ENCODE measurements at places on chromosomes 6 and 20.

- DNase-seq: no peak
Measured at GRCh38 chr6:51300510-51300909, 481.8 kb downstream of the TFAP2B start.

- no peak for DNase-seq
Measured at GRCh38 chr20:36261389-36262105, 25.3 kb downstream of the AAR2 start.

DNA sequence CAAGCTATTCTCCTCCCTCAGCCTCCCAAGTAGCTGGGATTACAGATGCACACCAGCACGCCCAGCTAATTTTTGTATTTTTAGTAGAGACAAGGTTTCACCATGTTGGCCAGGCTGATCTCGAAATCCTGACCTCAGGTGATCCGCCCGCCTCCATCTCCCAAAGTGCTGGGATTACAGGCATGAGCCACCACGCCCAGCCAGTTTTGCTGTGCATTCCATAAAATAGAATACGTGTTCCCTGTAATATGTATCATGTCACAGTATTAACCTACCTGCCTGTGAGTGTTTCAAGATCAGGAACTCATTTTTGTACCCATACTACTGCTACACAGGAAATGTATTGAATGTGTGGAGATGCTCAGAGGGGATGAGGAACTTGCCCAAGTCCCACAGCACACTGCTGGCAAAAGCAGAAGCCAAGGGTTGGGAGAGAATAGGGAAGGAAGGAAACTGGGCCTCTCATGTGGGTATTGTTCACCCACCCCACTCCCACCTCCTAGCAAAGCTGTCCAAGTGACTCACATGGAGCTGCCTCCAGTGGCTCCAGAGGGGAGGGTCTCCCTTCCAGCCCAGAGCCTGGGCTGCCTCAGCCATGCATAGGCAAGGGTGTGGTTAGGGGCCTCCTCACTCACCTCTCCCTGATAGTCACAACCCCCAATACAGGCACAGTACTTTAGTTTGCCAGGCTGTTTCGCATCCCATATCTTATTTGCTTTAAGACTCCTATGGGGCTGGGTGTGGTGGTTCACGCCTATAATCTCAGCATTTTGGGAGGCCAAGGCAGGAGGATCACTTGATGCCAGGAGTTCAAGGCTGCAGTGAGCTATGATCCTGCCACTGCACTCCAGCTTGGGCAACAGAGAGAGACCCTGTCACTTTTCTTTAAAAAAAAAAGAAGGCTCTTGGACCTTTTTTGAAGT is 9.4 kb downstream of the HM13 start:
- DNase-seq: no peak

DNA sequence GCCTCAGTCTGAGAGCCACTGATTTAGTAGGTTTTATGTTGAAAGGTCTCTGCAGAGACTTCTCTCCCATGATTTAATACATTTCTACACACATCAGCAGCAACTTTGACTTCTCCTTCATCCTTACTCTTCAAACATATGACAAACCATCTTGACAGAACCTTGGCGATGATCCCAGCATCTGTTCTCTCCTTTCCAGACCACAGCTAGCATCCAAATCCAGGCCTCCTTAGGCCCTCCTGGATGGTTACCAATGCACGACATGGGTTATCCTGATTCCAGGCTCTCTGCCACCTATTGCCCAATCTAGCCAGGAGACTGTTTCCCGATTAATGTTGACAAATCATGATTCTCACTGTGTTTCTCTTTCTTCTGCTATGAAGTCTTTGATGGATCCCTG is 16.8 kb downstream of the LAMA4 start:
- DNase-seq: peak; percentile 94

DNA sequence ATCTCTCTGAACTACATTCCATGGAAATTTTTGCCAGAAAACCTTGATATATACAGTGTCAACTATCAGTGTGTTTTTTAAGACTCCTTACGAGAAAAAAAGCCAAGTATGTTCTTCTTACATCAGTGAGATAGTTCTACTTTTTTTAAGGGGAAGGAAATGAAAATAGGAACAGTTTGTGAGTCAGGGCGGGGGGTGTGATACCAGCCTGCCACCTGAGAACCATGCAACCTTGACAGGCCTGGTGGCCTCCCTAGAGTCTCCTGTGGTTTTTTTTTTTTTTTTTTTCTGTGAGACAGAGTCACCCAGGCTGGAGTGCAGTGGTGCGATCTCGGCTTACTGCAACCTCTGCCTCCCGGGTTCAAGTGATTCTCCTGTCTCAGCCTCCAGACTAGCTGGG is 96.3 kb upstream of the GCM1 start:
- DNase-seq: no peak

DNA sequence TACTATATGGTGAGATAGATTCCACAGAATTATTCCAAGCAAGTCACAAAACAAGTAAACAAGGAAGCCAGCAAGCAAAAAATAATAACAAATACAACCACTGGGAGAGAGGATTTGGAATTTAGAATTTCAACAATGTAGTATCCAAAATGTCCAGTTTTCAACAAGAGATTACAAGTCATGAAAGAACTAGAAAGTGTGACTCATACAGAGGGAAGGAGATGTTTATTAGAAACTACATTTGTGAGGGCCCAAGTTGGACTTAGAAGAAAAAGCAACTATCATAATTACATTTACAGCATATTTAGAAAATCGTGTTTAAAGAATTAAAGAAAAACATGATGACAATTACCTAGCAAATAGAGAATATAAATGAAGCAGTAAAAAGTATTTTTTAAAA is 494.6 kb upstream of the ID4 start:
- DNase-seq: no peak

GRCh38 chr6:30828027-30828962 is 56.0 kb upstream of the DDR1 start:
- peak; percentile 94 for DNase-seq

GRCh38 chr6:149445095-149445466 is 39.7 kb downstream of the ZC3H12D start:
- DNase-seq: no peak

GRCh38 chr6:86888301-86888700 is 49.0 kb upstream of the HTR1E start:
- DNase-seq: no peak

GRCh38 chr6:134621858-134622257 is 303.9 kb upstream of the SGK1 start:
- peak; percentile 48 for DNase-seq

- DNase-seq: no peak
Measured at GRCh38 chr6:127592964-127593363, 16.0 kb downstream of the C6orf58 start.

GRCh38 chr6:154370545-154370944 is 13.9 kb upstream of the IPCEF1 start:
- peak; percentile 36 for DNase-seq

GRCh38 chr20:20791664-20792568 is 79.5 kb upstream of the RALGAPA2 start:
- DNase-seq: no peak

DNA sequence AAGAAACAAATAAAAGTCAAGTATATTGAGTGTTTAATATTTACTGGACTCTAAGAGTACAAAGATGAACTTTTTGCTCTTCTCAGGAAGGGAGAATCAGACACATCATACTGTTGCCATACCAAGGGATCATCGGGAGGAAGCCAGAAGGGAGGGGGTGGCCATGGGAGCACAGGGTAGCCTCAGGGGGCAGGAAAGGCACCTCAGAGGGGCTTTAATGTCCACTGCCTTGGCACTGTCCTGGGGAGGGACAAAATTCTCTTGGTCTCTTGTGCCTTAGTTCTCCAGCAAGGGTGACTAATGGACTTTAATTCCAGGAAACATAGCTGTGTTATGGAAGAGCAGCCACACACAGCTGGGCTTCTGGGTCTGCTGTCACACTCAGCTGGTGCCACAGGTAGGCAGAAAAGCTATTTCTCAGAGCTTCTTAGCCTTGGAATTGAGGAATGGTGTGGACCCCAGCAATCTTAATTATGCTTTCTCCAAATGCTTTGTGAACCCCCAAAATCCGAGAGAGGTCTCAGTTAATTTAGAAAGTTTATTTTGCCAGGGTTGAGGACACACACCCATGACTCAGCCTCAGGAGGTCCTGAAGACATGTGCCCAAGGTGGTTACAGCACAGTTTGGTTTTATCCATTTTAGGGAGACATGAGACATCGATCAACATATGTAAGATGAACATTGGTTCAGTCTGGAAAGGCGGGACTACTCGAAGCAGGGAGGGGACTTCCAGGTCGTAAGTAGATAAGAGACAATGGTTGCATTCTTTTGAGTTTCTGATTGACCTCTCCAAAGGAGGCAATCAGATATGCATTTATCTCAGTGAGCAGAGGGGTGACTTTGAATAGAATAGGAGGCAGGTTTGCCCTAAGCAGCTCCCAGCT is 53.2 kb downstream of the MRAP2 start:
- no peak for DNase-seq

- DNase-seq: no peak
Measured at GRCh38 chr20:21725892-21726291, 20.4 kb downstream of the PAX1 start.

GRCh38 chr6:105326216-105326615 is 76.7 kb downstream of the PREP start:
- peak; percentile 79 for DNase-seq

DNA sequence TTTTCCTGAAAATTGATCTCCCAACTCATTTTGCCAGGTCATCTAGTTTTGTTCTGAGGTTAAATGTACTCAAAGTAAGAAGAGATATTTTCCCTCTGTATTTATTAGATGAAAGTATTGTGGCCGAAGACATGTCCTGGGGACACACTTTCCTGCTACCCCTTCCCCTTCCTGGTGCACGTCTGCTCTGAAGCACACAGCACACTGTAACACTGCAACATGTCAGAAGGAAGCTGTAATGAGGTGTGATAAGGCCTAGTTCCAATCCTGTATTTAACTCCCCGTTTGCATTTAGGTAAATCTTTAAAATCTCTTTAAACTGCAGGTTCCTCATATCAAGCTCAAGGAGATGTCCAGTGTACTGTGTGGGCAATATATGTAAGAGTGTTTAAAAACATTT is 99.4 kb downstream of the HDGFL1 start:
- DNase-seq: no peak

DNA sequence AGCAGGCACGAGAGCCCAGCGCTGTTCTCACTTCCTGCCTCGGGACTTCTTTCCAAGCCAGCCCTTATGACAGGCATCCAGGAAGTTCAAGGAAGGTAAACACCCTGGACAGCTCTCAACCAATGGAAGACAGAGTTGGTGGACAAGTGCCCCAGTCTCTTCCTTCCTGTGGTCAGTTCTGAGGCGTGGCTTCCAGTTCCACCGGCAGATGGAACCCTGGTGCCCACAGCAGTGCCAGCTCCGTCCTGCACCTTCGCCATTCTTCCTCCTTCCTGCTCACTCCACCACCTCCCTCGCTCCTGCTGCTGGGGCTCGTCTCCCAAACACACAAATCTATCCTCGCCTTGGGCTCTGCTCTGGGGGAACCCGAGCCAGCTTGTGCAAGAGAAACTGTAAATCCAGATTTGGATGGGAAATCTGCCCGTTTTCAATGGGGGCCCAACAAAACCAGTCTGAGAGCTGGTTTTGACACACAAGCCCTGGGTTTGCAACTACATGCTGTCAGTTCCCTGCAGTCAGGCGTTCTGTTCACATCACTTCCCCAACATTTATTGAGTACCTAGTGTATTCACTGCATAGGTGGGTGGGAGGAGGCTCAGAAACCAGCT is 162.7 kb downstream of the GRM4 start:
- no peak for DNase-seq

DNA sequence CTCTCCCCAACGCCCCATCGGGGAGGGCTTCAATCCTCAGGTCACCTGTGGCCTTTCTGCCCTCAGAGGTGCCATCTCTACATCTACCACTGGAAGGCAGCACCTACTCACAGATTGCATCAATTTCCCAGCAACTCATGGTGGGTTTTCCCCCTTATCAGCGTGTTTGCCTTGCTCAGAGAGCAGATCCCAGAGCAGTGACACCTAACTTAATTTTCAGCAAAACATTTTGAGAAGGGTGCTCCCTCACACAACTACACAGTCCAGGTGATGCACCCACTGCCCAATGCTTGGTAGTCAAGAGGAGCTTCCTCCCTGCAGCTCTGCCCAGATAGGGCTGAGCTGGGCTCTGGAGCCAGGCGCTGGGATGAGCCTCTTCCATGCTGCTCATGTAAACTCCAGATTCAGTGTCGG is 48.2 kb downstream of the PLG start:
- no peak for DNase-seq

- DNase-seq: no peak
Measured at GRCh38 chr6:121531658-121532169, 96.3 kb downstream of the GJA1 start.

DNA sequence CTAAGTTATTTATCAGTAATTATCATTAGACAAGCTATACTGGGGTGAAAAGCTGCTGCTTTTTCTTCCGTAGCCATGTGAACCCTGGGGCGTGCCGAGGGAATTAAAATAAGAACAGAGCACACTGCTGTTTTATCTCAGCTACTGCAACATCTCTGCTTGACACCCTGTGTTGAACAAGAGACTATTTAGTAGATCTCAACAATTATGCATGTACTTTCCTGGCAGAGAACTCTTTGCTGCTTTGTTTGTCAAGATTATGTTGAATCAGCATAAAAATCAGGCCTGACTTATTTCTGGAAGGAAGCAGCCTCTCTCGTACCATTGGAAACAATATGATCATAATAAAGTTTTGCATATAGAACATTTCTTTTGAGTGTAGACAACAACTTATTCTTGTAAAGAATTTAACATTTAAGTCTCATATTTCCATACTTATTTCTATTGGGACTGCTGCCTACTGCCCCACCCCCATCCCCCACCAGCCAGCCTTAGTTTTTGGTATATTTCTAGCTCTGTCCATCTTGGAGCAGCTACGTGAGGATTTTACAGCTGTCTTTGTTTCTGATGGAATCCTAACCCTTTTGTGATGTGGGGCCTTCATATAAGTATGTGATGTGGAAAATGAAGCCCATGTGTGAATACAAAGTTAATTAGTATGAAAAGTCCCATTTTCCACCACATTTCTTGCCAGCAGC is 1011.4 kb downstream of the KIF16B start:
- DNase-seq: no peak

GRCh38 chr6:43228951-43229802 is at the start of gene DNPH1:
TSS of gene DNPH1 (minus strand) at chr6:43229481. CDS start at chr6:43229456, 25 bp downstream.
- DNase-seq: peak; percentile 65

DNA sequence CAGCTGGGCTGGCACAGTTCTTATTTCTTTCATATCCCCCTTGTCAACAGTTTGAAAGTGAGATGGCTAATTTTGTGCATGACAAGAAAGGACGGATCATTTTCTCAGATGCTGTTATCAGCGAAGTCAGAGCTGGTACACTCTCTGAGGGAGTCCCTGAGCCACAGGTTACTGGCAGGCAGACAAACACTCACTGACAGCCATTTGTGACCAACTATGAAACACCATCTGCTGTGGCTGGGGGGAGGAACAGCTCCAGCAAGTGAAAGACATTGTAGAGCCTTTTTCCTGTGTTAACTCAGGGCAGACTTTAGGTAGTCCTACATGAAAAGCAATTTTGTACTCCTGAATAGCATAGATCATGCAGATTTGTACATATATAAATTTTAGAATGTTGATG is 22.2 kb downstream of the OLIG3 start:
- no peak for DNase-seq
